ENCODE measurements at places on chromosomes 3 and 15. TPM values are rescaled to one million over a fixed set of nuclear protein-coding genes. Genes with fewer than 3 reads are reported as not detected.
A peak's percentile ranks its signal among the peaks of the same experiment; 100 is the strongest.

DNA sequence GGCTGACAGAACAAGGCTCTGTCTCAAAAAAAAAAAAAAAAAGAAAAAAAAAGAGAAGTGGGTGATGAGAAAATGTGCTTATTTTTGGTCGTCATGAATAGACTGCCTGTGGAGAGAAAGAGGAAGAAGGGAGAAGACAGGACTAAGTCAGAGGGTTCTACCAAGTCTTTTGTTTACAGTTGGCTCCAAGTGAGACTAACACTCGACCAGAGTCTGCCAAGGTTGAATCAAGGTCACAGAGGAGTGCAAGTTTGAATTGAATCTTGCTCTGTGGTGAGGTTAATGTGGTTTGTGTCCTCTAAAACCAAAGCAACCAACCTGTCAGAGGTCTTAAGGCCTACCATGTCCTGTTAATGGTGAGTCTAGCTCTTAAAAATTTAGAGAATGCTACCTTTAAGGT is 334.1 kb upstream of the GRM7 start:
- no peak overlapping the region for H3K27ac ChIP-seq
- DNase-seq, result no peak
- no peaks in the 10 kb centered on the region for H3K27me3 ChIP-seq
- no peaks in the 10 kb centered on the region for H3K36me3 ChIP-seq

The GASK1A gene
- total RNA-seq, result 6.8 TPM

- no peak for DNase-seq
- H3K27me3 ChIP-seq, result no peaks in the 10 kb centered on the region
- H3K36me3 ChIP-seq, result no peaks in the 10 kb centered on the region
- no peak overlapping the region for H3K4me3 ChIP-seq
- H3K4me1 ChIP-seq, result no peaks in the 10 kb centered on the region
These were observed 127.7 kb upstream of the EPHA3 start for GRCh38 chr3:88979760-88980159.

- H3K36me3 ChIP-seq, result no peaks in the 10 kb centered on the region
- DNase-seq, result no peak
- peaks cover 8% of the 10 kb centered on the region for H3K4me1 ChIP-seq
- H3K4me3 ChIP-seq, result no peak overlapping the region
- no peak overlapping the region for H3K27ac ChIP-seq
These were observed 40.4 kb downstream of the DNASE1L3 start for GRCh38 chr3:58170376-58170775.

The SHC4 gene
- total RNA-seq, result 0.29 TPM

GRCh38 chr15:68789534-68790241 is 31.0 kb downstream of the ANP32A start:
- H3K27ac ChIP-seq, result peak overlapping the region; percentile 30
- H3K4me3 ChIP-seq, result no peak overlapping the region
- H3K36me3 ChIP-seq, result peaks cover 8% of the 10 kb centered on the region
- H3K4me1 ChIP-seq, result peaks cover 61% of the 10 kb centered on the region

GRCh38 chr3:87508921-87509320 is 232.5 kb upstream of the POU1F1 start:
- no peaks in the 10 kb centered on the region for H3K27me3 ChIP-seq
- H3K27ac ChIP-seq, result no peak overlapping the region
- H3K4me3 ChIP-seq, result no peak overlapping the region
- DNase-seq, result no peak
- no peaks in the 10 kb centered on the region for H3K4me1 ChIP-seq

DNA sequence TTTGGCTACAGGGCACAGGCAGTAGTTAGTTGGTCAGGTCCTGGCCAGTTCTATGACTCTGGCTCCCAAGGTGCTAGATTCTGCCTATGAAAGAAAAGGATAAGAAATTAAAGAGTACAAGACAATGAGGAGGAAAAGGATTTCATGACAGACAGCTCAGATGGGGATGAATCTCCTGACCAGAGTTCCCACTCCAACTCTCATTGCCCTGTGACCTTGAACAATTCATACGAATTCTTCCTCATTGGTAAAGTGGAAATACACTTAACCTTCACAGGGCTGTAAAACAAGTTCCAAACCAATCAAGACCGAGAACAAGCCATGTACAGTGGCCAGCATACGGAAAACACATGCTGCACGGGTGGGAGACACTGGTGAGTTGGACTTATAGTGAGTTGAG is 23.7 kb downstream of the CLEC3B start:
- no peak overlapping the region for H3K4me3 ChIP-seq
- no peak overlapping the region for H3K27ac ChIP-seq
- no peak for DNase-seq
- H3K4me1 ChIP-seq, result peaks cover 13% of the 10 kb centered on the region
- H3K36me3 ChIP-seq, result no peaks in the 10 kb centered on the region
- H3K27me3 ChIP-seq, result no peaks in the 10 kb centered on the region

The SLC28A1 gene
- not detected for total RNA-seq

DNA sequence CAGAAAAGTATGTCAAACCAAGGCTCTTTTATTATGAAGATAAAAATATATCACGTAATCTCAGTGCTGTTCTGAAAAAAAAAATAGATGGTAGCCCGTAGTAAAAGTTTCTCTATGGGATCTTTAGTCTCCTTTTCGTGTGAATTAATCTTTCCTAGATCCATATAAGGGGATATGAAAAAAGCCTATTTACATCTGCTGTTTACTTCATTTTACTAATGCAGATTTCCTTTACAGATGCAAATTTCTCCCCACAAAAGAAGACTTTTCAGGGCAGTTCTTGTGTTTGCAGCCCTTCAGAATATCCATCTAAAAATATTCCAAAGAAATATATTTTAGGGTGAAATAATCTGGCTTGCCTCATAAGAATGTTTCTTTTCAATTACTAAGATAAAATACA is 1291.7 kb downstream of the ROBO1 start:
- DNase-seq, result no peak
- H3K27me3 ChIP-seq, result no peaks in the 10 kb centered on the region
- no peak overlapping the region for H3K27ac ChIP-seq

GRCh38 chr3:169280010-169280585 is 383.4 kb downstream of the MECOM start:
- H3K4me3 ChIP-seq, result no peak overlapping the region
- DNase-seq, result no peak
- no peak overlapping the region for H3K27ac ChIP-seq
- no peaks in the 10 kb centered on the region for H3K4me1 ChIP-seq

DNA sequence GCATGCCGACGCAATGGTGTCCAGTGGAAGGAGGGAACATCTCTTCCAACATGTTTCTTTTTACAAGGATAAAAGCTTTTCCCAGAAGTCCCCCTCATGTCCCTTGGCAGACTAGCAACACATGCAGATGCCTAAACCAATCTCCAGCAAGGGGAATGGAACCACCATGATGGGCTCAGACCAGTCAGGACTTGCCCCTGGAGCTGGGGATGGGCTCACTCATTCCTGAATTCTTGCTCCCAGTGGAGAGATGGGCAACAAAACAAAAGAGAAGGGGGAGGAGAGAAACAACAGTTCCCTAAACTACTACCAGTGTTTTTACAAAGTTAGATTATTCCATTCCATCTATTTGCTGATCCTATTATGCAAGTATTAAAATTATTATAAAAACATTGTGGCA is 76.8 kb upstream of the OXTR start:
- H3K4me1 ChIP-seq, result no peaks in the 10 kb centered on the region
- H3K27me3 ChIP-seq, result no peaks in the 10 kb centered on the region
- H3K36me3 ChIP-seq, result no peaks in the 10 kb centered on the region
- H3K27ac ChIP-seq, result no peak overlapping the region
- H3K4me3 ChIP-seq, result no peak overlapping the region

DNA sequence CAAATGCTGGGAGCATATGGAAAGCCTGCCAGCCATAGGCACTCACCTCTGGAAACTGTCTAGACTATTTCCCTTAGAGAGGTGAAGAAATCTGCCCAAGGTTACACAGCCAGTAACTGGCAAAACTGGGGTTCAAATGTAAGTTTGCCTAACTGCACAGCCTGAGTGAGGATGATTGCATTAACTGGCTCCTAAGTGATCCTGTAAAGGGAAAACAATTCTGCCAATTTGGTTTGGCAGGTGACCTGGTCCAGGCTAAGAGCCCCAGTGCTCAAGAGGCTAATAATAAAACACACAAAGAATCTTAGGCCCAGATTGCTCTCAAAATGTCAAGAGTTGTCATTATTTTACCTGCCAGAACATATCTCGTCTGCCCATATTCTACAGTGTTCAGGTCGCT is 43.9 kb upstream of the SPRED1 start:
- peaks cover 4% of the 10 kb centered on the region for H3K4me1 ChIP-seq
- H3K27ac ChIP-seq, result no peak overlapping the region
- no peaks in the 10 kb centered on the region for H3K36me3 ChIP-seq
- no peak for DNase-seq

The TAGLN3 gene
- not detected for total RNA-seq

GRCh38 chr15:94917068-94917467 is 685.7 kb downstream of the MCTP2 start:
- H3K36me3 ChIP-seq, result no peaks in the 10 kb centered on the region
- no peak overlapping the region for H3K27ac ChIP-seq
- no peaks in the 10 kb centered on the region for H3K4me1 ChIP-seq
- no peak overlapping the region for H3K4me3 ChIP-seq
- no peak for DNase-seq

DNA sequence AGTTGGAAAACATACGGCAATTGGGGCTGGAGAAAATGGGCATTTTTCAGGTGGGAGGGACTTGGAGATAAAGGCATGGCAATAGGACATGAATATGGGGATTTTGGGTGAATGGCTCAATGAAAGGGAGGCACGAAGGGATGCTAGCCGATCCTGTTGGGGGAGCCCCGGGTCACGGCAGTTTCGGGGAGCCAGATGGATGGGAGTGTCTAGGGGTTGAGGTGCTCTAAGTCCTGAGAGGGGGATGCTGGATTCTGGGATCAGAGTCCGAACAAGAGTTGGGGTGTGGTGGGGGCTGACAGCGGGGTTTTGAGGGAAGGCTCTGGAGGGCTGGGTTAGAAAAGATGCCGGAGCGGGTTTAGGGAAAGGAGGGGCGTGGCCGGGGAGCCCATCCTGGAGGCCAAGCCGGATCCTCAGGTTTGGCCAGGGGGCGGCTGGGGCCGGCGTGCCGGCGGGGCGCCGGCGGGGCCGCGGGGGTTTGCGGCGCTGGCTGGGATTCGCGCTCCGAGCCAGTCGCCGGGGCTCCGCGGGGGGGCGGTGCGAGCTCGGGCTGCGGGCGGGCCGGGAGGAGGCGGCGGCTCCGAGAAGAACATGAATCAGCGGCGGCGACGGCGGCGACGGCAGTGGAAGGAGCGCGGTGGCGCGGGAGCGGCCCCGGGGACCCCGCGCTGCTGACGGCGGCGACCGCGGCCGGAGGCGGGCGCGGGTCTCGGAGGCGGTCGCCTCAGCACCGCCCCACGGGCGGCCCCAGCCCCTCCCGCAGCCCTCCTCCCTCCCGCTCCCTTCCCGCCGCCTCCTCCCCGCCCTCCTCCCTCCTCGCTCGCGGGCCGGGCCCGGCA is at the start of gene TYRO3:
Gene TYRO3 (plus strand): TSS at position 813 of the 839 bp plus-strand sequence. CDS start 46 bp downstream, outside the sequence.
- H3K4me1 ChIP-seq, result peaks cover 6% of the 10 kb centered on the region
- H3K4me3 ChIP-seq, result peak within 1 kb of the TSS; percentile 47
- H3K27me3 ChIP-seq, result no peaks in the 10 kb centered on the region
- peak; percentile 45 for DNase-seq
- peak within 1 kb of the TSS; percentile 38 for H3K27ac ChIP-seq

The SCG5 gene
- not detected for total RNA-seq

DNA sequence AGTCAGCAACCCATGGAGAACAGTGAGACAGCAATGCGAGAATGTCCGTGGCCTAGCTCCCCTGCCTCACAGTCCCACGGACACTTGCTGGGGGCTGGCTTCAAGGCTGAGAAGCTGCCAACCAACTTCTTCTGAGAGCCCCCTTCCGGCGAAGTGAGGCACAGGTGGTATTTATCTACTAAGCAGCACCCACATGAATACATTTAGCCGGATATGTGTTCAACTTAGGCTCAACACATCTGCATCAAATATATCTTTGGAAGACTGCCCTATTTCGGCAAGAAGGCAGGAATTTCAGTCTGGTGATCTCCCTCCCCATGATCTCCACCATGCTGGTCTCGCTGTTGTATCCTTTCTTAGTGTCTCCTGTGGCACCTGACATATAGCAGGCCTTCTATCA is 340.9 kb upstream of the NR2E3 start:
- no peak for DNase-seq
- H3K36me3 ChIP-seq, result no peaks in the 10 kb centered on the region
- H3K27ac ChIP-seq, result no peak overlapping the region
- no peaks in the 10 kb centered on the region for H3K27me3 ChIP-seq
- no peaks in the 10 kb centered on the region for H3K4me1 ChIP-seq

- peaks cover under 1% of the 10 kb centered on the region for H3K4me1 ChIP-seq
- H3K4me3 ChIP-seq, result no peak overlapping the region
- H3K27me3 ChIP-seq, result no peaks in the 10 kb centered on the region
- H3K36me3 ChIP-seq, result peaks cover 22% of the 10 kb centered on the region
- H3K27ac ChIP-seq, result no peak overlapping the region
- no peak for DNase-seq
These were observed 40.1 kb downstream of the OXNAD1 start for GRCh38 chr3:16305111-16305541.

The ACKR2 gene
- total RNA-seq, result 1.1 TPM

GRCh38 chr15:90879730-90880366 is 4.5 kb upstream of the FES start:
- no peaks in the 10 kb centered on the region for H3K36me3 ChIP-seq
- no peak overlapping the region for H3K27ac ChIP-seq
- peaks cover 7% of the 10 kb centered on the region for H3K4me1 ChIP-seq
- H3K4me3 ChIP-seq, result no peak overlapping the region
- H3K27me3 ChIP-seq, result no peaks in the 10 kb centered on the region
- DNase-seq, result no peak

GRCh38 chr15:95017666-95018328 is 786.4 kb downstream of the MCTP2 start:
- DNase-seq, result peak; percentile 6
- H3K27ac ChIP-seq, result no peak overlapping the region
- H3K4me1 ChIP-seq, result no peaks in the 10 kb centered on the region

GRCh38 chr15:69573815-69574475 is 121.3 kb downstream of the RPLP1 start:
- H3K4me1 ChIP-seq, result no peaks in the 10 kb centered on the region
- no peak overlapping the region for H3K27ac ChIP-seq
- DNase-seq, result no peak

The DLG1 gene
- total RNA-seq, result 59.8 TPM

- H3K27me3 ChIP-seq, result no peaks in the 10 kb centered on the region
- no peak overlapping the region for H3K27ac ChIP-seq
- no peak overlapping the region for H3K4me3 ChIP-seq
These were observed 735.6 kb downstream of the PDCD6IP start for GRCh38 chr3:34534013-34534412.

Measured in gastrocnemius medialis (tissue), 4 donors.